ENCODE measurements at places on chromosomes 13 and 19.

- no peak for DNase-seq
Observed at GRCh38 chr19:3178973-3179738, 587 bp downstream of the S1PR4 start.

DNA sequence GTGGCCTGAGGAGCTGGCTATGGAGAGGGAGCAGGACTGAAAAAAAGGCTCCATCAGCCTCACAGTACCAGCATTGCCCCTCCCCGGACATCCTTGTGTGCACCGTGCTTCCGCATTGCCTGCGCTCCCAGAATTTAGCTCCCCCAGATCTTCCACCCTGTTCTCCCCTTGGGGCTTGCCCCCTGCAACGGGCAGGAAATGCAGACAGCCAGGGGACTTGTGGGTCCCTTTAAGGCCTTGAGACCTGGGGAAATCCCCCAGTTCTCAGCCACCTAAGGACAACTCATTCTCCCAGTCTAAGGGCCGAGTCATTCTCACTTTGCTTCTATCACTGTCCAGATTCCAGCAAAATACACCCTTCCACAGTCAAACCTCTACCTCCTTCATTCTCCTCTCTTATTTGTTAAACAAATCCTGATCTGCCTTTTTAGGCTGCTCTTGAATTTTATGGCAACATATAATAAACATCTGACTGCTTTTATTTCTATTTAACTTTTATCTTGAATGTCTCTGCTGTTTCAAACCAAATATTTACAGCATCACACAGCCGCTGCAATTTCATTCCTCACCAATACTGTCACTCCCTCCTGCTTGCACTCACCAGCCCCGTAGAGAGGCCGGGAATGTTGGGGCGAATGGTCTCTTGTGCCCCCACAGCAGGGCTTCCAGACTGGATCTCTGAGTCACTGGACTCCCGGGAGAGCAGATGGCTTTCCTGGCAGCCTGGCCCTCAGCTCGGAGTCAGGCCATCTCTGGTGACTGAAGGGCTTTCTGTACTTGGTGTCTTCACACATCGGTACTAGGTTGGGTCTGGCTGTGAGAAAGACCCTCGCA, 221.9 kb downstream of the TSHZ3 start:
- DNase-seq: no peak

DNA sequence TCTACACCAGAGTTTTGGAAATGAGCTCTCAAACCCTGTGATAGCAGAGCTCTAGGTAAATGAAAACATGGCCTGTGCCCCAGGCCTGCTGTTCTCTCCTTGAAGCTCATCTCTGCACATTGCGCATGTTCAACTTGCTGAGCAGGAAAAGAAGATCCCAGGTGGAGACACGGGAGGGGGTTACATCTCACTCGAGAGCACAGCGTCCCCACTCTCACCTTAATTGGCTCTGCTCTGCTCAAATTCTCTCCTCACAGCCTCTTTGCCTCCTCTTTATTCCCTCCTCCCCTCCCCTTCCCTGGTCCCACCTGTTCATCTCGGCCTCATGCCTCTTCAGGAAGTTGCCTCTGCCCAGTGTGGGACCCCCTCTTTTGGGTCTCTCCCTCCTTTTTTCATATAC, 44.7 kb downstream of the RGCC start:
- no peak for DNase-seq

DNA sequence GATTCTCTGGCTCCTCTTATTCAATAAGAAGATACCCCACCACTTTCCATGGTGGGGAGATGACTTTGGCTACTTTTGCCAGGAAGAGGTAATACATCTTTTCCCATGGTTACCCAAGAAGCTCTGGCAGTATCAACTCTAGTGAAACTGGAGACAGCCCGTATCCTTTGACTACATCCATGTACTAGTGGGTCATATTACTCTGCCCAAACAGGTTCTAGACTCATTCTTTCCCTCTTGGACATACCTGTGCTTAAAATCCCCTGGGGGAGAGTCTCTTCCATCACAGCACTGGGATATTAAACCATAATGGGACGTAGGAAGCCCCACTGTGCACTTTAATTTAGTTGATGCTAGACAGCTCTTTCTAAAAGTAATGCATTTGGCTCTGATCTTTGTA, 144.7 kb upstream of the KLF12 start:
- DNase-seq: no peak

DNA sequence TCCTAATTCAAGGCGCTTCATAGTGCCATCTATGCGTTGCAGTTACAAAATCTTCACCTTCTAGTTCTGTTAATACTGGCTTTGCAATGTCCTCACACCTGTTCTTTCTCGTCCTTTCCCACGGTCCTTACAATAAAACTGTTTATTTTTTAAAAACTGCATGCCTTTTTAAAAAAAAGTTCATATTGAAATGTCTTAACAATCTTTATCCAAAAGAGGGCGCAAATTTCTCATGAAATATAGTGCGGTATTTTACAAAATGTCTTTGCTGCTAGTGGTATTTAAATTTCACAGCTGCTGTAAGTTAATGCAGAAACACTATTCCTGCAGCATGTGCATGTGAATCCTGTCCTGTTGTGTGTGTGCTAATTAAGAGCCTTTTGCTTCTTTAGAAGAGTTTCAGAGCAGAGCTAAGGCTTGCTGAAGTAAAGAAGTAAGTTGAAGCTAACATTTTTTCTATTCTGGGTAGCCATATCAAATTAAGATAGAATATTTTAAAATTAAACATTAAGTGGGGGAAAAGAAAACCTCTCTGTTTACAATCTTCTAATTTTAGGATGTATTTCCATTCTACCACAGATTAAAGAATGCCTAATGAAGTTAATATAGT, 15.8 kb upstream of the CLDN10 start:
- no peak for DNase-seq

GRCh38 chr13:59437544-59438301, 726.0 kb downstream of the DIAPH3 start:
- DNase-seq: no peak

DNA sequence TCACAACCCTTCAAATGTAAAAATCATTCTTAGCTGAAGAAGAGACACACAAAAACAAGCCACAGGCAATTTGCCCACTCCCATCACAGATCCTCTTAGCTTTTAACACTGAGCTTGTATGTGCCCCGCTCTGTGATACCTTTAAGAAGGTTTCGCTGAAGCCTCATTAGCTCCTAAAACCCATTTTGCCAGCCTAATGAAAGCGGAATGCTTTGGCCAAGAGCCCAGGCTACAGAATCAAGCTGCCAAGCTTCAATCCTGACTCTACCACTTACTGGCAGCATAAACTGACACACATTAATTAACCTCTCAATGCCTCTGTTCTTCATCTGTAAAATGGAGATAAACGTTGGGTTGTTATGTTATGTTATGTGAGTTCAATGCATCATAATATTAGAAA, 10.5 kb downstream of the ZNF112 start:
- peak; percentile 91 for DNase-seq

GRCh38 chr19:8126008-8126407, 23.4 kb downstream of the FBN3 start:
- DNase-seq: no peak

- DNase-seq: no peak
Observed at GRCh38 chr19:16861011-16861410, 27.8 kb upstream of the F2RL3 start.

Data from NCI-H446 treated with DMSO at 0.1 percent for 48 hours (cell line).